ENCODE measurements at places on chromosomes 5 and 9. TPM values are rescaled to one million over a fixed set of nuclear protein-coding genes. Genes with fewer than 3 reads are reported as not detected.

MYORG gene
- 1.7 TPM for total RNA-seq

KLF4 gene
- total RNA-seq: 3.9 TPM

PCDHGA10 gene
- total RNA-seq: 1.3 TPM

PCDHA8 gene
- 0.08 TPM for total RNA-seq

NUTM2G gene
- total RNA-seq: not detected

MORN5 gene
- total RNA-seq: not detected

OBP2A gene
- total RNA-seq: not detected

GABRA6 gene
- not detected for total RNA-seq

HAVCR2 gene
- total RNA-seq: 1.1 TPM

SLC6A19 gene
- total RNA-seq: not detected

CD14 gene
- total RNA-seq: 0.38 TPM

GRCh38 chr5:169148138-169148740 is 152.7 kb downstream of the SLIT3 start:
- H3K4me1 ChIP-seq: no peaks in the 10 kb centered on the region
- H3K36me3 ChIP-seq: no peaks in the 10 kb centered on the region
- no peak overlapping the region for H3K27ac ChIP-seq

- H3K27ac ChIP-seq: no peak overlapping the region
- DNase-seq: no peak
- H3K36me3 ChIP-seq: no peaks in the 10 kb centered on the region
- no peaks in the 10 kb centered on the region for H3K27me3 ChIP-seq
- H3K4me1 ChIP-seq: peaks cover 8% of the 10 kb centered on the region
Observed at GRCh38 chr9:109468927-109469326, 29.2 kb downstream of the PTPN3 start.

DNA sequence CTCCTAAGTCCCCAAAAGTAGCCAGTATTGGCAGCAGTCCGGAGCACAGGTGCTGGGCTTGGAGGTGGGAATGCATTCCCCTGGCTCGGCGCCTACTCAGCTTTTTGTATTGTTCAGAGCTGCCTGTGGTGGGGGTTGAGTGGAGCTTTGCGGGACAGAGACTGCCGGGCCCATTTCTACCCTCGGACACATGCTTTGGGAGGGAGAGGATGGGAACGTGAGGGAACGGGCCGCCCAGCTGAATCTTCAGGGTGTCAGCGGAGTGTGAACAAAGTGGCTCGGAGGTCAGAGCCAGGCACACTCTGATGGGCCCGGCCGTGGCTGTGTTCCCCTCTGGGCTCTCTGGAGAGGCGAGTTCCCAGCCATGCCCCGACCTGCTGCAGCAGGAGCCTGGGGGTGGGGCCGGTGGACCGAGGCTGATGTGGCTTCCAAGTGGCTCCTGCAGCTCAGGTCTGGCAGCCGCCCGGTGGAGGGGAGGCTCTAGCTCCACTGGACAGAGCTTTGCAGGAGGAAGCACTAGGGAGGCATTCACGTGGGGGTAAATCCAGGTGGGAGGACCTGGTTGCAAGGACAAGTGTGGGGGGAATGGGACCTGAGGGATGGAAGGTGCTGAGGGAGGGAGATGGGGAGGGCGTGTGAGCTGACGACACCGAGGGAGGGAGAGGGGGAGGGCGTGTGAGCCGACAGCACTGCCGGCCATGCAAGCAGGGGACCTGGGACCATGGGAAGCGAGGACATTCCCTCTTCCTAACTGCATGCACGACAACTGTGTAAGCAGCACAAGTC is 31.1 kb upstream of the SLC6A3 start:
- H3K36me3 ChIP-seq: no peaks in the 10 kb centered on the region
- H3K27ac ChIP-seq: no peak overlapping the region
- no peak overlapping the region for H3K4me3 ChIP-seq
- no peak for DNase-seq

DNA sequence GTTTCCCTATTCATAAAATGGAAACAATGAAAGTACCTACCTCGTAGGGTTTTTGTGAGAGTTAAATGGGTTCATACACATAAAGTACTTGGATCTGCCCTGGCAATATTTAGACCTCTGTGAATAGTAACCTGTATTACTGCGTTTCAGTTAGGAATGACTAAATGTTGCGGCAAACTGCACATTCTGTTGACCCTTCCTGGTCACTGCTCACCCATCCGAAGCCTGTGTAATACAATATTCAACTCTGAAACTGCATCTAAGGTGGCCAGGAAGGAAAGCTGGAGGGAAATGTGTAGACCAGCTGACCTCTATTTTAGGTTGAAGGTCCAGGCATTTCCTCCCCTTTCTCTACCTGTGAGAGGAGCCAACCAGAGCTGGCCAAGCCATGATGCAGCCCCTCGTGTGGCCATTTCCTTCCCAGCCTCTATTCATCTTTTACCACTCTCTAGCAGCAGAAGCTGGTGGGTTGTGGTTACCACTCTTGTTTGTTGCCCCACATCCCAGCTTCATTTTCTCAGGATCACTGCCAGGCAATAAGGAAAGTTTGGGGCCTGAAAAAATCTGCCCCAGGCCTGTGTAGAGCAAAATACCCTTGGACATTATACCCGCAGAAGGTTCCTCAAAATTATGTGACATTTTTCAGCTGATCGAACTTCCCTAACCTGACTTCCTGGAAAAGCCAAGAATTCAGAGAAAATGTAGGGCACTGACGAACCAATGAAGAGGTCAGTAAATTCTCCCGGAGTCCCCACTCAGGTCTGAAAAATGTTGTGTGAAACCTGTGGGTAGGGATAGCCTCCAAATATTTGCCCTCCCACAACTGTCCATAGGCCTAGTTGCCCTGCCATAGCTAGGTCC is 20.5 kb upstream of the PDCD1LG2 start:
- H3K27me3 ChIP-seq: no peaks in the 10 kb centered on the region
- no peaks in the 10 kb centered on the region for H3K4me1 ChIP-seq
- no peak overlapping the region for H3K4me3 ChIP-seq
- no peak for DNase-seq
- H3K27ac ChIP-seq: no peak overlapping the region

DNA sequence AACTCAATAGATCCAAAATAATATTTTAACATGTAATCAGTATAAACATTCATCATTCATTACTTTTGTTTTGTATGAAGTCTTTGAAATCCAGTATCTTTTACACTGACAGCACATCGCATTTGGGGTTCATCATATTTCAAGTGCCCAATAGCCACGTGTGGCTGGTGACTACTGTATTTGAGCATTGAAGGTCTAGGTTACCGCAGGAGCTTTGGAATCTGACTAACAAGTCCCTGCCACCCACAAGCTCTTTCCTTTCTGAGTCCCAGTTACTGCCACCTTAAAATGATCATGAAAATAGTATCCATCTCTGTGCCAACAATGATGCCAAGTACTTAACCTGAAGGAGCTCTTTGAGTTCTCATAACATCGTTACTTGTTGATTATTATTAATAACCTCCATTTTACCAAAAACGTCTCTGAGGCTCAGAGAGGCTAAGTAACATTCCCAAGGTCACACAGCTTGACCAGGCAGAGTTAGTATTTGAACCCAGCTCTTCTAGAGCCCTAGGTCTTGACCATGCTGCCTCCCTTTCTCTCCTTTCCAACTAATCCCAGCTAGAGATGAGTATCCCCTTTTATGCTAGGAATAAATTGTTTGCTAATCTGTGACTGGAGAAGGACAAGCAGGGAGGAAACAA is 24.2 kb downstream of the ARHGEF37 start:
- H3K36me3 ChIP-seq: no peaks in the 10 kb centered on the region
- H3K27me3 ChIP-seq: no peaks in the 10 kb centered on the region
- H3K4me3 ChIP-seq: no peak overlapping the region

GRCh38 chr9:7760014-7760415 is 39.6 kb downstream of the DMAC1 start:
- H3K36me3 ChIP-seq: no peaks in the 10 kb centered on the region
- H3K4me1 ChIP-seq: peaks cover 4% of the 10 kb centered on the region
- H3K27ac ChIP-seq: no peak overlapping the region
- H3K27me3 ChIP-seq: no peaks in the 10 kb centered on the region

DNA sequence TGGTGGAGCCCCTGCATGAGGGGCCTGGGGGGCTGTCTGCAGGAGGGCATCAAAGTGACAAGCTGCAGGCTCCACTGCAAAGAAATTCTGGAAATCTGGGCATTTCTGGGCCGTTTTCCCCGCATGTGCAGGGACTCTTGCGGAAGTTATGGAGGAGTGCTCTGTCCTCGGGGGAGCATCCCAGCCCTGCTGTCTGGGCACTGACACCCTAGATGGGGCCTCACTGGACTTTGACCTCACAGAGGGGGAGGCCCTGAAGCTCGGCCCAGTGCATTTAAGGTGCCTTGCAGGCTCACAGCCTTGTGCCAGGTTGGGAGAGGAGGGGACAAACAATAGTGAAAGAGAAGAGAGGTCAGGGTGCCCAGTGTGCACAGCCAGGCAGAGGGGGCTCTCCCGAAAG is 35.4 kb downstream of the LHX3 start:
- no peak overlapping the region for H3K4me3 ChIP-seq
- H3K36me3 ChIP-seq: no peaks in the 10 kb centered on the region
- H3K4me1 ChIP-seq: peaks cover 13% of the 10 kb centered on the region
- no peak for DNase-seq
- no peak overlapping the region for H3K27ac ChIP-seq
- peaks cover 11% of the 10 kb centered on the region for H3K27me3 ChIP-seq

DNA sequence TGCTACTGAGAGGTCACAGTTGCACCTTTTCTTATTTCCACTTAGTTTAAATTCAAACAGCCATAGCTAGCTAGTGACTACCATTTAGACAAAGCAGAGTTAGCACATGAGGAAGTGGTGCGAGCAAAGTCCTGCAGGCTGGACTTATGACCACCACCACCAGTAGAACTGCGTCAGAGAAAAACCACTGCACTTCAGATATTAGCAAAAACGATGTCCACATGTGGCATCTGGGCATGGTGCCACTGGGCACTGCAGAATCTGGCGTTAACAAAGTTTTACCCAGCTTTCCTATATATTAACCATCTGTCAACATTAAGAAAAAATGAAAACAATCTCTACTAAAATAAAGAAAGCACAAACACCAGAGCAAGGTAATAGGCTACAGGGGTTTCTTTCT is 80.1 kb downstream of the SPTLC1 start:
- no peaks in the 10 kb centered on the region for H3K4me1 ChIP-seq
- H3K4me3 ChIP-seq: no peak overlapping the region
- H3K36me3 ChIP-seq: peaks cover 22% of the 10 kb centered on the region
- no peak overlapping the region for H3K27ac ChIP-seq

- no peaks in the 10 kb centered on the region for H3K27me3 ChIP-seq
- no peak overlapping the region for H3K4me3 ChIP-seq
- no peaks in the 10 kb centered on the region for H3K36me3 ChIP-seq
- DNase-seq: no peak
- H3K4me1 ChIP-seq: peaks cover 8% of the 10 kb centered on the region
Observed at GRCh38 chr9:14403081-14403480, 89.1 kb upstream of the NFIB start.

DNA sequence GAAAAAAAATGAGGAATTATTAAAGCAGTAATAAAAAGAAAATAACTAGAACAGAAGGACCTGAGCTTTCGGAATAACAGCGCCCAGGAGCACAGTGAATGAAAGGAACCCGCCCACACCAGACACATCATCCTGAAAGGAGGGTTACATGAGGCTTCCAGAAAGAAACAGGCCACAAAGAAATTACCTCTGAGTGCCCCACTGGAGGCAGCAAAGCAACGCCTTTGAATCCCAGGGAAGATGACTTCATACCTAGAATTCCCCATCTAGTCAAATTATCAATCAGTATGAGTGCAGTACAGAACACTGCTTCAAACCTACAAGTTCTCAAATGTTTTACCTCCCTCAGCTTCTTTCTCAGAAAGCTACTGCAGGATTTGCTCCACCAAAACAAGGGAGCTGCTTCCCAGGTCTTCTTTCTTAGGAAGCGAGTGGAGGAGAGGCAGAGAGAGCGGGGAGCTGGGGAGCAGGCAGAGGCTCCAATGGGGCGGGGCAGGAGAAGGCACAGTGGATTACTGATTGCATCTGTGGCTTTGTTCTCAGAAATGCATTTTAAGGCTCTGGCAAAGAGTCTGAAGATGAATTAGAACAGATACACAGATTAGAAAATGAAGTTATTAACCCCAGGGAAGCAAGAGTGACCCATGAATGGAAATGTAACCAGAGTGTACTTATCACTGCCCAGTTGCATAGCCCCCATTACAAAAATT is 87.1 kb downstream of the SEMA4D start:
- no peaks in the 10 kb centered on the region for H3K36me3 ChIP-seq
- H3K4me1 ChIP-seq: no peaks in the 10 kb centered on the region
- 0 out of 2 replicates have a peak, but pooled peaks cover 4% of the 10 kb centered on the region for H3K27me3 ChIP-seq
- no peak for DNase-seq

- H3K4me3 ChIP-seq: no peak overlapping the region
- peaks cover 5% of the 10 kb centered on the region for H3K27me3 ChIP-seq
- no peak for DNase-seq
- H3K36me3 ChIP-seq: no peaks in the 10 kb centered on the region
Observed at GRCh38 chr9:42386477-42386876, 203.0 kb downstream of the SPATA31A6 start.
